ENCODE measurements at places on chromosomes 1 and 21. TPM values are rescaled to one million over a fixed set of nuclear protein-coding genes. Genes with fewer than 3 reads are reported as not detected.
A peak's percentile ranks its signal among the peaks of the same experiment; 100 is the strongest.

GRCh38 chr1:57748719-57749118 is 324.9 kb upstream of the DAB1 start:
- H3K27ac ChIP-seq: no peak overlapping the region
- no peak for DNase-seq

Gene PPIAL4G
- not detected for total RNA-seq

GRCh38 chr21:22225299-22225698 is 1227.1 kb downstream of the NCAM2 start:
- H3K4me3 ChIP-seq: no peak overlapping the region
- no peaks in the 10 kb centered on the region for H3K36me3 ChIP-seq

DNA sequence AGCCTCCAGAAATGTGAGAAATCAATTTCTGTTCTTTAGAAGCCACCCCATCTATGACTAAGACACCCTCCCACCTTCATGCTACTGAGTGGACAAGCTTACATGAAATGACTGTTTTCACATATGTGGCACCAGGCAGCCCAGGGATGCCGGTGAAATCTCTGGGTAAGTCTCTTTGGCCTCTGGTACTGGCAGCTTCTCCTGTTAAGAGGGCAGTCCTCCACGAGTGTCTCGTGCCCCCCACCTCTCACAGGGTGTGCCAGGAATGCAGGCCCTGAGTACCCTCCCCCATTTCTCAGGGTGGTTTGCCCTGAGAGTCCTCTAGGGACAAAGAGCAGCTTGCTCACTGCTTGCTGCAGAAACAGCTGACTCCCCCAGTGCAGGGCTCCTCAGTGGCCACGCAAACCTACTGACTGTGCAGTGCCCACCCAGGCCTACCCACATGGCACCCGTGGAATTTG is 3.2 kb upstream of the PRXL2B start:
- H3K27ac ChIP-seq: no peak overlapping the region
- H3K27me3 ChIP-seq: peaks cover 3% of the 10 kb centered on the region
- H3K4me1 ChIP-seq: peaks cover 15% of the 10 kb centered on the region

DNA sequence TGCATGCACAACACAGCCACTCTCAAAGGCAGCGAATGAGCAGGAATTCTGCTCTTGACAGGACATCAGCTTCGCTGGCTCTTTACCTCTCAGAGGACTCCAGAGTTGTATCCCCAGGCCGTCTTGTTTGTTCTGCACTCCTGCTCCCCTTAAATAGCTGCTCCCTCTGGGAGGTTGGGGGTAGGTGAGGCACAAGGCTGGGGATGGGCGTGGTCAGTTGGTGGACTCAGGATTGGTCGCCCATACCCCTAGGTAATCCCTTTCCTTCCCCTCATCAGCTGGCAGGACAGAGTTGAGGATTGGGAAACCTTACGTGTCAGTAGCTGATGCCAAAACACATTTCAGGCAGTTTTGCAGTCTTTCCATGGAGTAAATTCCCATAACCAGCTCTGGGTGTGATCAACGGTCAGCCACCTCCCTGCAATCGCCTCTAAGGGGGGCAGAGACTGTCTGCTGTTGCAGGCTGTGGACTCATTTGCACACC is at the start of gene PLA2G2A:
TSS of gene PLA2G2A (minus strand) at position 125 of the 484 bp plus-strand sequence. CDS start 845 bp downstream, outside the sequence.
- H3K4me1 ChIP-seq: no peaks in the 10 kb centered on the region
- H3K27me3 ChIP-seq: peaks cover 20% of the 10 kb centered on the region
- no peak within 1 kb of the TSS for H3K4me3 ChIP-seq
- peak; percentile 72 for DNase-seq

DNA sequence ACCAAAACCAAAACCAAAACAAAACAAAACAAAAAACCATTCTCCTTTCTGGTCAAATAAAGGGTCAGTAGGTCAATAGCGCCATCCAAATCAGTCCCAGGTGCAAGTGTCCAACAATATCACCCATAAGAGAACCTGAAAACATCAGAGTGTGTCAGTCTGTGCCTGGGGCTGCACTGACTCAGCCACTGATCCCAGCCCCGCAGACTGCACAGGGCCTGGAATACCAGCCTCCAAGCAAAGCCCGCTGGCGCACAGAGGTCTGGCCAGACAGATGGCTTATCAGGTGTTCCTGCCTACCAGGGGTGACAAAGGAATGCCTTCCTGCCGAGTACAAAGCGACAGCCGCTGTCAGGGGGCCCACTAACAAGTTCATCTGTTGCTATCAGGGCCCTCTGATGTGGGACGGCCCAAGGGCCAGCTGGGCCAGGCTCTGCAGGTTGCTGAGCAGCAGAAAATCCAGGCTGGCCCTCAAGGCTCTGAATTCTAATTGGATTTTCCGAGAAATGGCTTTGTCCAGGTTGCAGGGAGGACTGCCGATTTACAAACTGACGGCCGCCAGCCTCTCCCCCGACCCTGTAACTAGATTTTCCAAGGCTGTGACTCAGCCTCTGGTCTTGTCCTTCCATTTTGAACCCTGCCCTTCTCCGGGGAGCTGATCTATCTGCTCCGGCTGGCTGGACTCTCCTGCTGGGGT is 13.7 kb upstream of the TMEM51 start:
- H3K4me1 ChIP-seq: peaks cover 2% of the 10 kb centered on the region
- no peak overlapping the region for H3K4me3 ChIP-seq
- no peaks in the 10 kb centered on the region for H3K36me3 ChIP-seq

GRCh38 chr1:86247597-86248279 is 91.2 kb upstream of the COL24A1 start:
- no peak overlapping the region for H3K4me3 ChIP-seq
- DNase-seq: no peak
- peaks cover 13% of the 10 kb centered on the region for H3K27me3 ChIP-seq
- H3K36me3 ChIP-seq: no peaks in the 10 kb centered on the region
- no peaks in the 10 kb centered on the region for H3K4me1 ChIP-seq
- no peak overlapping the region for H3K27ac ChIP-seq

DNA sequence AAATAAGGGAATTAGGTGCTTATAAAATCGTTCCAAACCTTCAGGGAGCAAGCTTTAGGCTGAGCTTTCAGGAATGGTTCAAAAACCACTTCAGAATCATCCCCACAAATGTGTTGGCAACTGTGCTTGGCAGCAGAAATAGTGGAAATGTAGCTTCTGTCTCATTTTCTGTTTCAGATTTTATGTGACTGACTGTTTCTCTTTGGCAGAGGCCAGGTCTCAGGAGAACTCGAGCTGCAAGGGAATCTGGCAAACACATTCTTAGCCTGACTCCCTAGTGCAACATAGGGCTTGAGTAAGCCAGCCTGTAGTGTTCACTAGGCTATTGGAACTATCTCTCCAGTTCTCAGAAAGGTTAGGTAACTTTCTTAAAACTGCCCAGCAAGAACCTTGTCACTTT is 128.6 kb downstream of the PLA2G4A start:
- H3K27me3 ChIP-seq: no peaks in the 10 kb centered on the region
- no peaks in the 10 kb centered on the region for H3K36me3 ChIP-seq
- H3K27ac ChIP-seq: no peak overlapping the region

- H3K27ac ChIP-seq: no peak overlapping the region
- H3K4me1 ChIP-seq: peaks cover 6% of the 10 kb centered on the region
- no peaks in the 10 kb centered on the region for H3K36me3 ChIP-seq
- no peaks in the 10 kb centered on the region for H3K27me3 ChIP-seq
Measured at GRCh38 chr21:35273333-35273732, 224.2 kb upstream of the RUNX1 start.

DNA sequence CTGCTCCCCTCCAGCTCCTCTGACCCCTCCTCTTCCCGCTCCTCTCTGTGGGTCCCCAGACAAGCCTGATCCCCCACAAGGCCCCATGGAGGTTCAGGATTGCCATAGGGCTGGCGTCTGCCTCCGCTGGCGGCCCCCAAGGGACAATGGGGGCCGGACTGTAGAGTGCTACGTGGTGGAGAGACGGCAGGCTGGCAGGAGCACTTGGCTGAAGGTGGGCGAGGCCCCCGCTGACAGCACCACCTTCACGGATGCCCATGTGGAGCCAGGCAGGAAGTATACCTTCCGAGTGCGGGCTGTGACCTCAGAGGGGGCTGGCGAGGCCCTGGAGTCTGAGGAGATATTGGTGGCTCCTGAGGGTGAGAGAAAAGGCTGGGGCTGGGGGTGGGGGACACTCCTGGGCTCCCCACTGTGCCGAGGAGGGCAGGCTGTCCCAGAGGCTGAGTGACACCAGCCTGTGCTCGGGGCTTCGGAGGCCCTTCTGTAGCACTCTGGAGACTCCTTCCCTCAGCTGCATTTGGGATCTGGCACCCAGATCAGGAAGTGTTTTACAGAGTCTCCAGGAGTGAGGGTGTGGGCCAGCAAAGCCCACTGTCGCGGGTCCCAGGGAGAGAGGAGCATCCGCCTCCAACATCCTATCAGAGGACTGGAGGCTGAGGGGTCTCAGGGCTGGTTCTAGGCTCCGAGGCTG is 25.9 kb downstream of the IGFN1 start:
- peaks cover 30% of the 10 kb centered on the region for H3K27me3 ChIP-seq
- no peak overlapping the region for H3K4me3 ChIP-seq
- no peaks in the 10 kb centered on the region for H3K4me1 ChIP-seq
- no peaks in the 10 kb centered on the region for H3K36me3 ChIP-seq
- H3K27ac ChIP-seq: no peak overlapping the region
- DNase-seq: peak; percentile 74

DNA sequence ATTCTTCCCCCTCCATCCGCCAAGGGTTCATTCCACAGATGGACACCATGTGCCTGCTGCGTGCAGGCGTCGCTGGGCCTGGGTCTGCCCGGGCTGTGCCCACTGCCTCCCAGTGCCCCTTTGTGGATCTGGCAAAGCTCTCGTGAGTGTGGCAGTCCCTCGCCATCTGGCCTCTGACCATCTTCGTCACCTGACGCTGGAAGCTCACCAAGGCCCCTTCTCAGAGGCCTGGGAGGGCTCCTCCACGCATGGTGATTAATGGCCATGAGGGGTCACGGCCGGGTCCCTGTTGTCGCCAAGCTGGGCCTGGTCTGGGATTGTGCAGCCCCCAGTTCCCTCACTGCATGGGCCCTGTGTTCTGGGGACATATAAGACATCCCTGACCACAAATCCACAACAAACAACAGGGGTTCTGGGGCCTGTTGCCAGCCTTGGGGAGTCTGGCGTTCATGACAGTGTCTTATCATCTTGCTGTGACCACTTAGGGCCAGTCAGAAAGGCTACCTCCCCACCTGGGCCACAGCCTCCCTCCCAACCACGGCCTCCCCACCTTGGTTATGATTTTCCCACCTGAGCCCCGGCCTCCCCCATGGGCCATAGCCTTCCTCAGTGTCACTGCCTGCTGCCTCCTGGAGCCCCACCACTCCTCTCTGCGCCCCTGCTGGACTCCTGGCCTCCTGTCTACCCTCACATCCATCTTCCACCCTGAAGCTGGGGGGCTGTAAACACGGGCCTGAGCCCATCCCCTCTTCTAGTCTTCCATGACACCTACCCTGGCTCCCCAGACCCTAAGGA is 27.9 kb downstream of the SLC45A1 start:
- H3K27me3 ChIP-seq: no peaks in the 10 kb centered on the region
- H3K4me3 ChIP-seq: no peak overlapping the region
- DNase-seq: no peak
- peaks cover 39% of the 10 kb centered on the region for H3K4me1 ChIP-seq
- H3K36me3 ChIP-seq: no peaks in the 10 kb centered on the region

GRCh38 chr21:19440792-19441655 is 1037.4 kb upstream of the TMPRSS15 start:
- H3K4me3 ChIP-seq: no peak overlapping the region
- no peak for DNase-seq
- H3K27me3 ChIP-seq: no peaks in the 10 kb centered on the region
- H3K4me1 ChIP-seq: peaks cover 9% of the 10 kb centered on the region

- H3K27me3 ChIP-seq: peaks cover 12% of the 10 kb centered on the region
- no peaks in the 10 kb centered on the region for H3K4me1 ChIP-seq
- no peaks in the 10 kb centered on the region for H3K36me3 ChIP-seq
Measured at GRCh38 chr21:26288026-26288425, 117.5 kb upstream of the APP start.

Gene C1QTNF12
- total RNA-seq: 3.8 TPM

- H3K27me3 ChIP-seq: no peaks in the 10 kb centered on the region
- DNase-seq: no peak
- H3K4me1 ChIP-seq: peaks cover 33% of the 10 kb centered on the region
- H3K27ac ChIP-seq: no peak overlapping the region
- no peak overlapping the region for H3K4me3 ChIP-seq
Measured at GRCh38 chr21:45910548-45911221, 70.9 kb upstream of the COL6A1 start.

DNA sequence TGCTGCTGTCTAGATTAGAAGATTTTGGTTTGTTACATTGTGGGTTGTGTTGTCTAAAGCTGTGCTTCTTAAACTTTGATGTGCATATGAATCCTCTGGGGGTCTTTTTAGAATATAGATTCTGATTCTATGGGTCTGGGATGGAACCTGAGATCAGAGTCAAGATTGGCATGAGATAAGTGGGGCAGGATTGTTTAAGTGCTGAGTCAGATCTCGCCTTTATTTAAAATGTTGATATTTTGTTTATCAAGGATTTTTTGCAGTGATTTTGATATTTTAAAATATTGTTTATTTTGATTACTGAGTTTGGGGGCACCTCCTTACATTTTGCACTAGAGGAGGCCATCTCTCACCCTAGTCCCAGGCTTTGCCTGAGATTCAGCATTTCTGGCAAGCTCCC is 114.8 kb downstream of the LAMC2 start:
- H3K4me1 ChIP-seq: peaks cover 17% of the 10 kb centered on the region
- DNase-seq: no peak
- H3K36me3 ChIP-seq: no peaks in the 10 kb centered on the region
- no peaks in the 10 kb centered on the region for H3K27me3 ChIP-seq

DNA sequence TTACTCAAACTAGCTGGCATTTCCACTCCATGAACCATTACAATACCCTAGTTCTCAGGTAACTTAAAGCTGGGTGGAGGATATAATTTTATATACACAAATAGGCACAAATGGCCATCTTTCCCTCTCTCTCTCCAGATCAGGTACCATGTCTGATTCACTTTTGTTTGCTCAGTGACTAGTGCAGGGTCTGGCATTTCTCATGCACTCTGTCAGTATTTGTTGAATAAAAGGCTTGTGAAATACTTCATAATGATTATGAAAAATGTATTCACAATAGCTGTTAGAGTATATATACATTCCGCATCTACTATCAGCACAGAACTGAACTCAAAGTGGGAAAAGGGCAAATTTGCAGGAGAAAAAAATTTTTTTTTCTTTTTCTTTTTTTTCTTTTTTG is 510.2 kb upstream of the USP24 start:
- H3K27ac ChIP-seq: peak overlapping the region; percentile 62
- H3K4me1 ChIP-seq: peaks cover 58% of the 10 kb centered on the region
- no peak for DNase-seq
- H3K27me3 ChIP-seq: no peaks in the 10 kb centered on the region
- no peak overlapping the region for H3K4me3 ChIP-seq

Data from osteocyte (in vitro differentiated cells).